H1 (cell line): ENCODE measurements at places on chromosomes 2 and 18.

- no peak for DNase-seq
- no peak overlapping the region for H3K27ac ChIP-seq
- H3K27me3 ChIP-seq: no peaks in the 10 kb centered on the region
- no peaks in the 10 kb centered on the region for H3K4me1 ChIP-seq
Measured at GRCh38 chr2:100397976-100398375, 19.5 kb downstream of the CHST10 start.

GRCh38 chr2:196759378-196759706 is 40.1 kb downstream of the GTF3C3 start:
- H3K4me3 ChIP-seq: no peak overlapping the region
- no peaks in the 10 kb centered on the region for H3K27me3 ChIP-seq
- no peak for DNase-seq
- H3K36me3 ChIP-seq: no peaks in the 10 kb centered on the region
- no peaks in the 10 kb centered on the region for H3K4me1 ChIP-seq

DNA sequence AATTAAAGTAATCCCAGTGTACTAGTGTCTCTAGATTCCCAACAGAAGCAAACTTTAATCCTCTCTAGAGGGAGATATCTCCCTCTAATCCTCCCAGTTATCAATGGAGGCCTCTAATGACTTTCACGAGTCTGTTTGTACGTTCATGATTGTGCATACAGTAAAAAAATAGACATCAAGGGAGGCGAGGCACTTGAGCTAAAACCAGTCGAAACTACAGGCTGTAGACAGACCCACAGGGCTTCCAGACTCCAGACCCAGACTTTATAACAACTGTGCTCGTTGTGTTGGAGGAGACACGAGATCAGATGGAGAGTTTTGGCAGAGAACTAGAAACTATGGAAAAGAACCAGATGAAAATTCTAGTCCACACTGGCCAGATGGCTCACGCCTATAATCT is 7.0 kb downstream of the DGKD start:
- no peaks in the 10 kb centered on the region for H3K27me3 ChIP-seq
- no peak overlapping the region for H3K4me3 ChIP-seq
- no peaks in the 10 kb centered on the region for H3K4me1 ChIP-seq
- no peak overlapping the region for H3K27ac ChIP-seq
- H3K36me3 ChIP-seq: no peaks in the 10 kb centered on the region

DNA sequence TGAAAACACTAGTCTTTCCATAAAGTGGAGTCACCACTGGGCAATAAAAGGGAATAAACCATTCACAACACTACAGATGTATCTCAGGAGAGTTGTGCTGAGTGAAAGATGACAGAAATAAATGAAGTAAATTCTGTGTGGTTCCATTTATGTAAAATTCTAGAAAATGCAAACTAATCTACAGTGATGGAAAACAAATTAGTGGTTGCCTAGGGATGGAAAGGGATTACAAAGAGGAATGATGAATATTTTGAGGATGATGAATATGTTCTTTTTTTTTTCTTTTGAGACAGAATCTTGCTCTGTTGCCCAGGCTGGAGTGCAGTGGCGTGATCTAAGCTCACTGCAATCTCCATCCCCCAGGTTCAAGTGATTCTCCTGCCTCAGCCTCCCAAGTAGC is 123.0 kb downstream of the MAPK4 start:
- no peaks in the 10 kb centered on the region for H3K36me3 ChIP-seq
- no peaks in the 10 kb centered on the region for H3K4me1 ChIP-seq

DNA sequence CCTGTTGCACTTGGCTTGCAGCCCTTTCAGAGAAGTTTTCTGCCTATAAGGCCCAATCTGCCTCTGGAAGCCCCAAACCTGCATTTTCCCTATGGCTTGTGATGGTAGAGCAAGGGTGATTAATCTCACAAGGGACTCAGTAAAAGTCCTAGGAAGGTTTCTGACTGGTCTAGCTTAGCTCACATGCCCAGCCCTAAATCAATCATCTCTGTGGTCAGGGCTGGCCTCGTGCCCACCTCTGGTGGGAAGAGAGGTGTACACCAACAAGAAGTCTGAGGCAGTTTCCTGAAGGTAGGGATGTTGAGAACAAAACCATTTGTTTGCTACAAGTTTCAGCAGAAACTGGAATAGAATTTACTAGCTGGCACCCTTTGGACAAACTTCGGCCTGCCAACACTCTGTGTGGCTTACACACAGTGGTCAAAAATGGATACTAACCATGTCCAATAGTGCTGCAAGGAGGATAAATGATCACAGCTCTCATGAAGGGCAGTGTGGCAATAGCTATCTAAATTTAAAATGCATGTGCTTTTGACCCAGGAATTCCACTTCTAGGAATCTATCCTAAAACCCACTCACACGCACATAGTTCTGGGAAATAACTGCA is 96.4 kb downstream of the EN1 start:
- H3K4me1 ChIP-seq: peaks cover 2% of the 10 kb centered on the region
- H3K27me3 ChIP-seq: no peaks in the 10 kb centered on the region

DNA sequence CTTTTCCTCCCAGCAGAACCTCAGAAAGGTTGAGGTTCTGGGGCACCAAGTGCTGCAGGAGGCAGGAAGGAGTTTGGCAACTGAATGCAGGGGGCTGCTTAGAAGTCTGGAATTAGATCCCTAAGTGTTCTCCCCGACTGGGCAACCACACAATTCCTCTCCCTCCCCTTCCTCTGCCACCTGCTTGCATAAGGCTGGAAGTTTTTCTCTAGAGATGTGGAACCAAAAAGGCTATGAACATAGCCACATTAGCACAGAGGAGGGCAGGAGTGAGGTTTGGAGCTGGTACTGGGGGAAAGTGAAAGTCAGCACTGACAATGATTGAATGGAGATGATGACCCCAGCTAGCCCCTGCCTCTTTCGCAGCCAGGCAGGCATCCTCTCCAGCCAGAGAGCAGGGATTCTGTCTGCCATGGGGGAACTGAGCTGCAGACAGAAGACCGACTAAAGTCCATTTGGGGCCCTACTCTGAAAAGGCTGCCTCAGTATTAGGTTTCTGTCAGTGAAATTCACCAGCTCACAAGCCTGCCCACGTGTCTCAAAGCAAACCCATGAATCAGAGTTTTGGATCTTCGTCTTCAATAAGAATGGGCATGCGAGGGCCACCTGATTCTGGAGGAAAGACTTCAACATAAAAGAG is 87.9 kb upstream of the ITGA6 start:
- no peak overlapping the region for H3K4me3 ChIP-seq
- no peak overlapping the region for H3K27ac ChIP-seq
- H3K27me3 ChIP-seq: no peaks in the 10 kb centered on the region
- no peak for DNase-seq
- peaks cover 2% of the 10 kb centered on the region; the same call in 1 of the 2 replicates for H3K4me1 ChIP-seq
- no peaks in the 10 kb centered on the region for H3K36me3 ChIP-seq

GRCh38 chr18:31424383-31424988 is 23.1 kb upstream of the DSG3 start:
- H3K36me3 ChIP-seq: no peaks in the 10 kb centered on the region
- no peaks in the 10 kb centered on the region for H3K4me1 ChIP-seq
- peak; percentile 76 for DNase-seq

- no peaks in the 10 kb centered on the region for H3K4me1 ChIP-seq
- H3K27ac ChIP-seq: no peak overlapping the region
- DNase-seq: no peak
- no peaks in the 10 kb centered on the region for H3K27me3 ChIP-seq
- H3K36me3 ChIP-seq: no peaks in the 10 kb centered on the region
Measured at GRCh38 chr18:34345738-34346137, 121.0 kb upstream of the NOL4 start.

DNA sequence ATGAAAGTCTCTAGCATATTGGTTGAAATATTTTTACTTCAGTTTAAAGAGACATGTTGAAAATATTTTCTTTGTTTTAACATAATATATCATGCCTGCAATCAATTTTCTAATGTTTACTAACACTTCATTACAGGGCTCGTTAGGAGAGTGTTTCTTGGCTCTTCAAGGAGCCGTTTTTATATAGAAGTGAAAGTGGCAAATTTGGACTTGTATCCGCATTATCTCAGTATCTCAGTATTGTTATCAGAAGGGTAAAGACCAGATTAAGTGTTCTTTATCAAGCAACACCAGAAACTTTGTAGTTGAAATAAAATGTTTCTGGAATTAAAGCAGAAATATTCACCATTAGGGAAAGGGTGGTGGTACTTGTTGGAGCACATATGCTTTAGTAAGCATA is 97.8 kb downstream of the BABAM2 start:
- H3K27me3 ChIP-seq: no peaks in the 10 kb centered on the region
- DNase-seq: no peak
- no peak overlapping the region for H3K4me3 ChIP-seq
- H3K27ac ChIP-seq: no peak overlapping the region
- no peaks in the 10 kb centered on the region for H3K4me1 ChIP-seq

DNA sequence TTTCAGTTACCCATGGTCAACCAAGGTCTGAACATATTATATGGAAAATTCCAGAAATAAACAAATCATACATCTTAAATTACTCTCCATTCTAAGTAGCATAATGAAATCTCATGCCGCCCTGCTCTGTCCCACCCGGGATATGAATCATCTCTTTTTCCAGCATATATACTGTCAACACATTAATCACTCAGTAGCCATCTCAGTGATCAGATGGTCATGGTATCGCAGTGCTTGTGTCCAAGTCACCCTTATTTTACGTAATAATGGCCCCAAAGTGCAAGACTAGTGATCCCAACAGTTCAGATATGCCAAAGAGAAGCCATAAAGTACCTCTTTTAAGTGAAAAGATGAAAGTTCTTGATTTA is 43.8 kb downstream of the OSBPL6 start:
- H3K4me1 ChIP-seq: no peaks in the 10 kb centered on the region
- no peak for DNase-seq
- no peaks in the 10 kb centered on the region for H3K36me3 ChIP-seq
- H3K27me3 ChIP-seq: no peaks in the 10 kb centered on the region

- H3K4me1 ChIP-seq: no peaks in the 10 kb centered on the region
- no peak for DNase-seq
- H3K27ac ChIP-seq: no peak overlapping the region
- H3K36me3 ChIP-seq: no peaks in the 10 kb centered on the region
- no peak overlapping the region for H3K4me3 ChIP-seq
Measured at GRCh38 chr2:191122638-191123294, 28.0 kb downstream of the STAT4 start.

DNA sequence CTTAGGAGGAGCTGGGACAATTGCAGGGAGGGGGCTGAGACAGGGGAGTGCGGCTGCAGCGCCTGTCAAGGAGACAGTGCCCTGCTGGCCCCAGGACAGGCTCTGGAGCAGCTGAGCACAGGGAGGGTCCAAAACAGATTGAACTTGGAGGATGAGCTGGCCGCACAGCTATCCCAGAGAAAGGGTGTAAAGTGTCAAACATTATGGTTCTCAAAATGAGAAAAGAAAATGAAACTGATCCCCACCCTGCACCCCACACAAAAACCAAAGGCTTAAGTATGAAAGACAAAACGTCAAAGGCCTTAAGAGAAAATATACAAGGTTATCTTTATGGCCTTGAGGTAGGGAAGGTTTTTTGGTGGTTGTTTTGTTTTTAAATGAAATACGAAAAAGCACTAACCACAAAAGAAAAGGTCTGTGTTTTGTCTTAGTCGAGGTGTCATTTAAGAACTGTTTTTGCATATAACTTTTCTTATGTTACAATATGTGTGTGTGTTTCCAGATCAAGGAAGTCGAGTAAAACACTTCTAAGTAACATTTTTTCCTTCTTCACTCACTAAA is 111.8 kb downstream of the HDAC4 start:
- no peak for DNase-seq
- peaks cover 18% of the 10 kb centered on the region for H3K4me1 ChIP-seq
- no peak overlapping the region for H3K4me3 ChIP-seq
- no peaks in the 10 kb centered on the region for H3K27me3 ChIP-seq
- H3K27ac ChIP-seq: no peak overlapping the region
- H3K36me3 ChIP-seq: no peaks in the 10 kb centered on the region

- peaks cover 2% of the 10 kb centered on the region; the same call in 1 of the 2 replicates for H3K4me1 ChIP-seq
- H3K27ac ChIP-seq: no peak overlapping the region
- no peak overlapping the region for H3K4me3 ChIP-seq
- no peaks in the 10 kb centered on the region for H3K36me3 ChIP-seq
- no peak for DNase-seq
- H3K27me3 ChIP-seq: no peaks in the 10 kb centered on the region
Measured at GRCh38 chr18:68837665-68838451, 40.0 kb downstream of the CCDC102B start.

DNA sequence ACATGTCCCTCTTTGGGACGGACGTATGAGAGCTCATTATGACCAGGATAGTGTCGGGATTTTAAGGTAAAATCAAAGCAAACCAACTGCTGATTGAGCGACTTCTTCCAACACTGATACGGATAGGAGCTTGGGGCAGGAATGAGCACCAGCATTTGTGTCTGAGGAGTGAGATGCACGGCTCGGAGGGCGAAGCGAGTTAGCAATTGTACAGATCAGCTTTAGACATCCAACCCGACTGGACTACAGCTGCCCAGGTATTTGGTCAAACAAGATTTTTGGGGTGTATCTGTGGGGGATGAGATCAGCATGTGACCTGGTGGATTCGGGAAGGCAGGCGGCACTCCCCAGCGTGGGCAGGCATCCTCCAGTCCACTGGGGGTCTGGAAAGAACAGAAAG is 76.1 kb downstream of the NDUFA10 start:
- no peaks in the 10 kb centered on the region for H3K4me1 ChIP-seq
- no peak overlapping the region for H3K27ac ChIP-seq
- H3K27me3 ChIP-seq: no peaks in the 10 kb centered on the region
- no peaks in the 10 kb centered on the region for H3K36me3 ChIP-seq
- no peak overlapping the region for H3K4me3 ChIP-seq

- H3K27me3 ChIP-seq: no peaks in the 10 kb centered on the region
- no peak overlapping the region for H3K27ac ChIP-seq
- H3K4me1 ChIP-seq: no peaks in the 10 kb centered on the region
- no peak overlapping the region for H3K4me3 ChIP-seq
Measured at GRCh38 chr18:62729487-62730386, 14.4 kb downstream of the PHLPP1 start.

- DNase-seq: peak; percentile 72
- H3K4me1 ChIP-seq: peaks cover 3% of the 10 kb centered on the region
- no peaks in the 10 kb centered on the region for H3K36me3 ChIP-seq
- H3K27ac ChIP-seq: no peak overlapping the region
- H3K27me3 ChIP-seq: no peaks in the 10 kb centered on the region
Measured at GRCh38 chr2:67215214-67216055, 181.7 kb upstream of the ETAA1 start.

- H3K36me3 ChIP-seq: no peaks in the 10 kb centered on the region
- H3K4me1 ChIP-seq: no peaks in the 10 kb centered on the region; the same call in 1 of the 2 replicates
- H3K27ac ChIP-seq: peak overlapping the region; percentile 60; the same call in 1 of the 2 replicates
- H3K27me3 ChIP-seq: no peaks in the 10 kb centered on the region
- no peak for DNase-seq
Measured at GRCh38 chr2:65228263-65228750, 676 bp downstream of the ACTR2 start.

DNA sequence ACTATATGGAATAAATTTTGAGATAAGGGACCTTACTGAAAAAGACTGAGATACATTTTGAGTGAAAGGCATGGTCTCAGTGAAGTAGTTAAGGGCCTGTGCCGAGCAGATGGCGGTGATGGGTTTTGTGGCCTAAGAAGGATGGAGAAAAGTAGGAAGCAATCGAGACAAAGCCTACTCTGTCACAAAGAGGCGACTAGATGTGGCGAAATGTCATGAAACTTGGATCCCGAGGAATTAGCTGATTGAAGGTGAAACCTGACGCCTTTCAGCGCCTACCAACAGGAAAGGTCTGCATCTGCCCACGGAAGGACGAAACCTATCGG is 558 bp upstream of the CEP192 start:
- no peaks in the 10 kb centered on the region for H3K36me3 ChIP-seq
- peaks cover 2% of the 10 kb centered on the region; the same call in 1 of the 2 replicates for H3K4me1 ChIP-seq
- no peak for DNase-seq
- H3K27ac ChIP-seq: no peak overlapping the region
